ENCODE measurements at places on chromosomes 2 and 18.
A peak's percentile ranks its signal among the peaks of the same experiment; 100 is the strongest.

GRCh38 chr18:12377556-12378197 lies 650 bp upstream of the AFG3L2 start:
- no peak for DNase-seq

- no peak for DNase-seq
Measured at GRCh38 chr2:189328848-189329245, 112.4 kb upstream of the WDR75 start.

DNA sequence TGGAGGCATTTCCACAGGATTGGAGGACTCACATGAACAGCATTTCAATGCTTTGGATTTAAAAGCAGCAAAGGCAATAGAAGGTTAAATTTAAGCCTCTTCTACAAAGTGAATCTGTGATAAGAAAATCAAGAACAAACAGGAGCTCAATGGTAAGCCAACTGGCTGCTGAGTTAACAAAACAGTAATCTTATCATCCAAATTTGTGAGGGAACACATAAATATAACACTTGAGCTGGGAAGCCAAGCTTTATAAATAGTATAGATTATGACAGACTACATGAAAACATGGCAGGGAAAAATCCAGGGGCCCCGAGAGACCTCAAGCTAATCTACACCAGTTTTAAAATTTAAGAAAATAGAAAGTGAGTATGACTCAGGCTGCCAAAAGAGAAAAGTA lies 108.5 kb upstream of the PGAP1 start:
- no peak for DNase-seq

GRCh38 chr2:120219291-120219690 lies 3.9 kb downstream of the TMEM185B start:
- DNase-seq: no peak

- DNase-seq: no peak
Measured at GRCh38 chr18:69109686-69110085, 291.0 kb upstream of the DOK6 start.

- DNase-seq: no peak
Measured at GRCh38 chr2:151638191-151638933, 95.9 kb downstream of the NEB start.

DNA sequence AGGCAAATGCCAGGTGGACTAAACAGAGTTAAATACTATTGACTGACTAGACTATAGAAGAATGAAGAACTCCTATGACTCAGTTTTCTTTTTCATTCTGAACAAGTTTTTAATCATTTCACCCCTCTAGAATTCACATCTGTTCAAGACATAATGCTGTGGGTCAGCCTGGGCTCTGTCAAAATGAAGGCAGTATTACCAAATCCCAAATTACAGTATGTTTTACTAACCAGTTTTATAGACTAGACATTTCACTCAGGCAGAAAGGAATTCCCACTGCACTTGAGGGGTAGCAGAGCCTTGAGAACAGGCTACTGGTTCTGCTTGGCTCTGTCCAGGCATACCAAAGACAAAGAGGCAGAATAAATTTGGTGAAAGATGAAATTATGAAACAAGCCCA lies 511.7 kb downstream of the EPHA4 start:
- DNase-seq: no peak

DNA sequence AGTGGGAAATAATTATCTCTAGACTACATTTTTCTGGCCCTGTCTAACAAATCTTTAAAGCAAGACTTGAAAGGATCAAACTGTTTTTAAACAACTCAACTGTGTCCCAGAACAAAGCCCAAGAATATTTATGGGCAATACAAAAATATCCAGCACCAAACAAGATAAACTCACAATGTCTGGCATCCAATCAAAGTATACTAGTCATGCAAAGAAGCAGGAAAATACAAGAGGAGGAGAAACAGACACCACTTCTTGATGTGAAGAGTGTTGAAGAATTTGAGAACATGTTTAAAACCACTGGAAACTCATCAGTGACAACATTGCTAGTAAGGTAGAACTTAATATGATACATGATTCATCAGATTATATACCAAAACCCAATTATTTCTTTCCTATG lies 66.1 kb upstream of the CDC42EP3 start:
- no peak for DNase-seq

- DNase-seq: no peak
Measured at GRCh38 chr2:3727397-3728045, 24.1 kb downstream of the DCDC2C start.

- peak; percentile 67 for DNase-seq
Measured at GRCh38 chr2:150234787-150235446, 252.6 kb downstream of the RND3 start.

GRCh38 chr2:9909106-9909505 lies 42.4 kb upstream of the GRHL1 start:
- DNase-seq: no peak

GRCh38 chr2:161625314-161625919 lies 1.2 kb downstream of the SLC4A10 start:
- DNase-seq: no peak

DNA sequence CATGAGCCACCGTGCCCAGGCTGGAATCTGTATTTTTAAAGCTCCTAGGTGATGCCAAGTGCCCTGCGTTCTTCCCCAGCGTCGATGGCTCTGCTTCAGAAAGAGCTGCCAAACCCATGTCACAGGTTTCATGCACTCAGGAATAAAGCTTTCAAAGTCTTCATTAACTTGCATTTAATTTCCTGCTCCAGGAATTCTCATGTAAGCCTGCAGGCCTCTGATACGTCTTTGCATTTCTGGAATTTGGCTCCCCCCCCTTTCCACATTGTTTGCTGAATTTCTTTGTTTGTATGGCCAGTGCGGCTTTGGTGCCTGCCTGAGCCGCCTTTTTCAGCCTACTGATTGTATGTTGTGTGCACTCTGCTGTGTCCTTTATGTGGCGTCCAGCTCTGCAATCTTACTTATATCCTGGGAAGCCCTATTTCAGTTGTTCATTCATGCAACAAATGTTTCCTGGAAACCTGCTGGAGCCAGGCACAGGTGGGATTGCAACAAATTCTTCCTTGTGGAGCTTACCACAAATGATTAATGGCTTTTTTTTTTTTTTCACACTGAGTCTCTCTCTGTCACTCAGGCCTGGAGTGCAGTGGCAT lies 17.9 kb upstream of the OTOF start:
- no peak for DNase-seq

DNA sequence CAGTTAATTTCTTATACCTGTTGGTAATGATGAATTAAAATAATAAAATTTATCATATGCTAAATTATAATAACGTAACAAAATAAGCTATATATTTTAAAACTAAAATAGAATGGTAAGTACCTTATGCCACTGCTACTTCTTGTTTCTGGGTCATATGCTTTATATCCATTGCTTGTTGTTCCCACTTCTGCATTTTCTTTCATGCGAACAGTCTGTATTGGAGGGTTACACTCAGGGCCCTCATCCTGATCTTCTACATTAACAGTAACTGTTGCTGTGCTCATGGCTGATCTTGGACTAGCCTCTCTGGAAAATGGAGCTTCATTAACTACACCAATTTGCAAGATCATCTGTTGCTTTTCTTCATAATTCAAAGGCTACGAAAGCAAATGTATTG lies 22.2 kb downstream of the DSC2 start:
- no peak for DNase-seq

- DNase-seq: peak; percentile 69
Measured at GRCh38 chr18:54392543-54393023, 34.9 kb downstream of the C18orf54 start.

- peak; percentile 77 for DNase-seq
Measured at GRCh38 chr2:44358503-44358902, 2.8 kb downstream of the PREPL start.

- DNase-seq: no peak
Measured at GRCh38 chr18:38539371-38539770, 973.8 kb upstream of the CELF4 start.

DNA sequence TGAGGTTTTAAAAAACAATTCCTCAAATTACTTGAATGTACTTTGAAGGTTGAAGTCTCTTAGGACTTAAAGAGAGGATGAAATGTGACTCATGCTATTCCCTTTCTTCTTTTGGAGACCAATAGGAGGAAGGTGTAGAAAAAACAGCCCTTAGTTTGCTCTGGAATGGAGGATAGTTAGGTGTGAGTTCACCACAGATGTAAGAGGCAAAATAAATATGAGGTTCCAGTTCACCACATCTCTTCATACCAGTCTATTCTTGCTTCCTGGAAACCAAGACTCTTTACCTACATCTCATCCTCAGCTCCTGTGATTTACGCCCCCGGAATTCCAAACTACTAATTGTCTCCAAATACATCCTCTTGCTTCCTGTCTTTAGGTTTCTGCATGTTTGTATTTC lies 77.5 kb upstream of the TTC21B start:
- no peak for DNase-seq

DNA sequence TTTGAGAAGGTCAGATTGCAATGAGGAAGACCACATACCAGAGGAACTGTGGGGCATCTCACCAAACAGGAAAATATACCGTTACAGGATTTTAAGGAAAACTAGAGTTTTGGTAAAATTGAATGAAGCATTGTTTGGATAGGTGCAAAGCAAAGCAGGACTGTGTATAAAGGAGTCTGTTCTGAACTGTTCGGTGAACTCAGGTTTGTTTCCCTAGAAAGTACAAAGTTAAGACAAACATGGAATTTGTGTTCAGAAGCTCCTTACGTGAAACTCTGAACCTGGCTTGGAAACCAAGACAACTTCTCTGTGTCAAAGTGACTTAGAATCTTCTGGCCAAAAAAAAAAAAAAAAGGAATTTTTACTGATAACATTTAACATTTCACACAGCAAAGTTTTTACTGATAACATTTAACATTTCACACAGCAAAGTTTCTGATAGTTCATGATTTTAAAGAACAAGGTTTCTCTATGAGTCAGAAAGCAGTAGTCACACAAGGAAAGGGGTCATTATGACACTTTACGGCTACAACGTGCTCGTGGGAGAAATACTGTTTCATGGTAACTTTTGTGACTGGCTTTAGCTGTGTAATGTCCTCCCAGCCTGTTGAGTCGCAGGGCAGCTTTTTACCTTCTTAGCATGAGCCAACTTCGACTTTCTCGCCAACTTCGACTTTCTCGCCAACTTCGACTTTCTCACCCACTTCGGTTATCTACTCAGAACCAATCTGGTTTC lies 21.2 kb upstream of the TET3 start:
- DNase-seq: no peak

DNA sequence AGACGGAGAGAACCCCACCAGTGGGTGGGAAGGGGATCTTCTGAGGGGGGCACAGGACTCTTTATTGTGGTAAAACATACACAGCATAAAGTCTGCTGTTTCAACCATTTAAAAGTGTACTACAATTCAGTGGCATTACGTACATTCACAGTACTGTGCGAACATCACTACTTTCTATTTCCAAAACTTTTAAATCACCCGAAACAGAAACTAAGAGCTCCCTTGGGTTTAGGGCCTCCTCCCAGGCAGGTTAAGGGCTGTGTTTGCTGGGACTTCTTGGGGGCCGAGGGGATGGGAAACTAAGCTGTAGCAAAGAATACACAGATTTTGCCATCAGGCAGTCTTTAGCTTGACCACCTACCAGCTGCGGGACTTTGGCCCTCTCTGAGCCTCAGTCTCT lies 242.0 kb downstream of the HAUS1 start:
- no peak for DNase-seq
